ENCODE measurements at places on chromosomes 16 and 17. TPM values are rescaled to one million over a fixed set of nuclear protein-coding genes. Genes with fewer than 3 reads are reported as not detected.

CD300H gene
- total RNA-seq: not detected

EMP2 gene
- not detected for total RNA-seq

GLTPD2 gene
- total RNA-seq: not detected

HOXB7 gene
- total RNA-seq: 0.30 TPM

XAF1 gene
- 47.7 TPM for total RNA-seq

PRSS27 gene
- total RNA-seq: 2.3 TPM

CACNG1 gene
- not detected for total RNA-seq

NOL11 gene
- total RNA-seq: 79.3 TPM

VPS4A gene
- 31.9 TPM for total RNA-seq

SKAP1 gene
- total RNA-seq: 76.1 TPM

NACA2 gene
- total RNA-seq: not detected

EXOC3L1 gene
- 0.16 TPM for total RNA-seq

RBL2 gene
- 65.6 TPM for total RNA-seq

RHBDL1 gene
- 0.59 TPM for total RNA-seq

C16orf92 gene
- not detected for total RNA-seq

PRCD gene
- not detected for total RNA-seq

MAP2K4 gene
- 36.2 TPM for total RNA-seq

SMPD3 gene
- 0.37 TPM for total RNA-seq

NPW gene
- 2.8 TPM for total RNA-seq

C17orf100 gene
- total RNA-seq: 1.6 TPM

MYL4 gene
- total RNA-seq: not detected

Data from activated CD4-positive, alpha-beta T cell treated with anti-CD3 and anti-CD28 coated beads for 36 hours (primary cell).